Stimulated activated CD8-positive, alpha-beta memory T cell treated with anti-CD3 and anti-CD28 coated beads, Interleukin-7, amount 100 ng/mL, for 1 hour (primary cell): ENCODE measurements at places on chromosomes 3 and 15.

DNA sequence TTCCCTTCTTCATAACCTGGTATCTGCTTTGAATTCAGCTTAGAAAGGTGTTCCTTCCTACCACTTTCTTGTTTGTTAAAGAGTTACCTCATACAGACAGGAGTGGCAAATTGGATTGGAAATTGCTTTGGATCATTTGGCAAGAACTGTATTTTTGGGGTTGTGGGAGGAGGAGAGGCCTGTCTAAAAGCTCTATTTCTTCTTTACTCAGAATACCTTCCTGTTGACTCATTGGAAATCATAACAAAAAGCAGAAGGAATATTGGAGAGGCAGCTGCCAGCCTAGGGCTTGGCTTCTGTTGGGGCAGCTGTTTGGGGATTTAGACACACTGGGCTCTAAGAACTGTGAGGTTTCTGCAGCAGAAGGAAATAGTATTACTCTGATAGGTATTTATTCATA, 14.2 kb downstream of the IQGAP1 start:
- DNase-seq: no peak

DNA sequence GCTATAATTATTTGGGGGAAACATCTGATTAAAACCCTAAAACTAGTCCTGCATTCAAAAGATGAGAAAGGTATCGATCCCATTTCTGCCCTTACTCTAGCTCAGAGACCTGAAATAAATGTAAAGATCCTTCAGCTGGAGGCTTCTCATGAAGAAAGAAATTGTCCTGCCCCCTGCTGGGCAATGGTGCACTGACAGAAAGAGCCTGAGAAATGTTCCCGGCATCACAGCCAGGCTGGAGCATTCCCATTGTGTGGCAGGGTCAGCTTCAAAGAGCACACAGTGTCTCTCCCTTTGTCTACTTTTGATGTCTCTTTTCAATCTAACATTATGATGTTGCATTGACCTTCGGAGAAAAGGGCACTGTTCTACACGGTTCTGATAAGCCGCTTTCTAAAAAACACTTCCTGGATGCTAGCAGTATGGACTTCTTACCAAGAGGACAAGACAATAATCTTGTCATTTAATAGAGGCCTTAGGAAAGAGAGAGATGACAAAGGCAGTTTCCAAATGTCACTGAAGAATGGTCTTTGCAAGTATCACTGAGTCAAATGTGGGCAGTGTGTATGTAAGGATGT, 287.5 kb downstream of the MAGI1 start:
- DNase-seq: no peak

- DNase-seq: no peak
Observed at GRCh38 chr3:149777414-149778214, 14.7 kb downstream of the ANKUB1 start.

DNA sequence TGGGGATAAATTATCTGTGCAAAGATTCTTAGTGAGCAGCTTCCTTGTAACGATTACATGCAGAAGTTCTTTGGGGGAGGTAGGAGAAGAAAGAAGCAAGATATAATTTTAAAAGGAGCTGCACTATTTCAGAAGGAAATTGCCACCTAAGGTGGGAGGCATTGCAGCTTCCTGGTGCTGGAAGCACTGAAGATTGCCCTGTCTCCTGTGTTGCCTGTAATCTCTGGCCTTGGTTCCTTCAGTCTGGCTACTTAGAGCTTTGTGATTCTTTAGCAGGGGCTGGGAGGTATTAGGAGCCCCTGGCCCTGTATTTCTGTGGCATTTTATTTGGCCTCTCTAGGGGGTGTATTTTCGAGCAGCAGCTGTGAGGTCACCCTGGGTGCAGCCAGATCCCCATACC, 35.5 kb downstream of the CACNA2D3 start:
- DNase-seq: no peak

DNA sequence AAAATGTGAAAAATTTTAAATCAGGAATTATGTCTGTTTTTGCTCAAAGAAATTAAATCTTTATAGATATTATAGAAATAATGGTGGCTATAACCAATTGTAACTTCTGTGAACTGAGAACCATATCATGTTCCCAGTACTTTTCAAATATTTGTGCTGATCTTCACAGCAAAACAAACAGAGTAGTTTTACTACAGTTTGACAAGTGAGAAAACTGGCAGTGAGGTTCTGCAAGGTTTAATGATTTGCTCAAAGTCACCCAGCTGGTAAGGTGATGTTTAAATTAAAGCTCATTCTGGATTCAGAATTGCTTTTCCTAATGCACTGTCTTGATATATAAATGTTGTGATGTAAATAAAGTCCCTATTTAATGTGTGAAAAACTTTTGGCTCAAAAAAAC, 22.0 kb upstream of the SPTSSB start:
- no peak for DNase-seq

DNA sequence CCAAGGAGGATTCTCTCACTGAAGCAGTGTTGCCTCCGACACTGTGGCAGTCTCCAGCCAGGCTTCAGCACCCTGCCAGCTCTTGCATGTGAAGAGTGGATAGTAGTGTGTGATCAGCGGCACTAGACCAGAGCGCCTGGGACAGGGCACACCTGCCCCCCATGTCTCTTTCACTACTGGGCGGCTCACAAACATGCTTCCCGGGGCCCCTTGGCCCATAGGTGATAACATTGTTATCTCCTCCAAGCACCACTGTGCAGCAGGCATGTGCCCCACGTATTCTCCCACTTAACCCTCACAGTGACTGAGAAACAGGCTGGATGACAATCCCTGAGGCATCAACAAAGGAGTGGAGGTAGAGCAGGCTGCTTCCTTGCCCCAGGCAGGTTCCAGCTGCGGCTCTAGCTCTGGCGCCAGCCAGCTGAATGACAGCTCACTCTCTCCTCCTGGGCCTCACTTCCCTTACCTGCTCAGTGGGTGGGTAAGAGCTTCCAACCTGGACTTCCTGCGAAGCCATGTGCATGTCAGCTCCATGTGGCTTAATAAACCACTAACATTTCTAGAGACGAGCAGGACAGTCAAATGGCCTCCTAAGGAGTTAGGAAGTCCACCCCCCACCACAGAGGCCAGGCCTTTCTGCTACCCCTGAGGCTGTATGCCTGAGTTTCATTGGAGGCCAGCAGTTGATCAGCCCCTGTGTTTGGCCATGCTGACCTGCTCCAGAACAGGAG, 37.8 kb downstream of the KLF13 start:
- DNase-seq: no peak

DNA sequence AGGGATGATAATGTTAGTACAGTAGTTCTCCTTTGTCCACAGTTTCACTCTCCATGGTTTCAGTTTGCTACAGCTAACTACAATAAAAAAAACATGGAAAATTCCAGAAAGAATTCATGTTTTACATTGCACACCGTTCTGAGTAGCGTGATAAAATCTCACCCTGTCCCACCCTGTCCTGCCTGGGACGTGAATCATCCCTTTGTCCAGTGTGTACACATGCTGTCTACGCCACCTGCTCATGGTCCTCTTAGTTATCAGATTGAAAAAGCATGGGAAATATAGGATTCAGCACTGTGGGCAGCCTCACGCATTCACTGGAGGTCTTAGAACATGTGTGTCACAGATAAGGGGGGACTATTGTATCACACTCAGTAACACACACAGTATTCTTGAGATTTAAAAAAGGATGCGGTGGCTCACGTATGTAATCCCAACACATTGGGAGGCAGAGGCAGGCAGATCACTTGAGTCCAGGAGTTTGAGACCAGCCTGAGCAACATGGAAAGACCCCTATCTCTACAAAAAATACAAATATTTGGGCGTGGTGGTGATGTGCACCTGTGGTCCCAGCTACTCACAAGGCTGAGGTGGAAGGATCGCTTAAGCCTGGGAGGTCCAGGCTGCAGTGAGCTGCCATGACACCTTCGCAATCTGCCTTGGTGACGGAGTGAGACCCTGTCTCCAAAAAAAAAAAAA, 8.7 kb upstream of the FLNB start:
- DNase-seq: no peak

GRCh38 chr3:134655706-134656105, 4.9 kb upstream of the KY start:
- DNase-seq: no peak

GRCh38 chr3:175619369-175619768, 760.2 kb downstream of the NAALADL2 start:
- no peak for DNase-seq

- DNase-seq: no peak
Observed at GRCh38 chr3:133896002-133896761, 500 bp upstream of the RAB6B start.

DNA sequence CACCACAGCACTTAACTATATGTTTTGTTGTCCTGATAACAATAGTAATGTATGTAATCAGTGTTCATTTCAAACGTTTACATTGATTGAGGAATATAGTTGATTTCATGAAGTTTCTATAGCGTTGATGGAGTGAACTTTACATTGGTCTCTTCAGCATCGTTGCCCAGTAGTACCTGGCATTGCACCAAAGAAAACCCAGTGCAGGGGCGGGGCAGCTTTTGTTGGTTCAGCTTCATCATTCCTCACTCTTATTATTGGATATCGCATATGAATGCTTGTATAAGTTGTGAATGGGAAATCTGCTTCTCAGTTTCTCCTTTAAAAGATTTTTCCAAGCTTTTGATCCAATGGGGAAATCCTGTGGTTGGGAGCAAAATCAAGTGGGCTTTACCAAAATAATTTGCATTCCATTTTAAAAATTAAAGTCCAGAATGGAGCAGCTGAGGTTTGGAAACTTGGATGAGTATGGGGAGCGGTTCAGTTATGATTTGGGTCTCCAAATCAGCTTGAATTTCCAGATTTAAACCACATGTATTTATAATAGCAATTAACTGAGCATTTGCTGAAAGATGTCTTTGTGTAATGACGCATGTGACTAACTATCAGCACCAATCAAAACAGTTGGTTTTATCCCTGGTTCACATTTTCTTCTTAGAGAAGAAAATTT, 213.7 kb downstream of the ALCAM start:
- DNase-seq: no peak

GRCh38 chr3:24505691-24506550, 11.3 kb upstream of the THRB start:
- no peak for DNase-seq

- no peak for DNase-seq
Observed at GRCh38 chr15:75929799-75930565, 26.3 kb downstream of the FBXO22 start.

DNA sequence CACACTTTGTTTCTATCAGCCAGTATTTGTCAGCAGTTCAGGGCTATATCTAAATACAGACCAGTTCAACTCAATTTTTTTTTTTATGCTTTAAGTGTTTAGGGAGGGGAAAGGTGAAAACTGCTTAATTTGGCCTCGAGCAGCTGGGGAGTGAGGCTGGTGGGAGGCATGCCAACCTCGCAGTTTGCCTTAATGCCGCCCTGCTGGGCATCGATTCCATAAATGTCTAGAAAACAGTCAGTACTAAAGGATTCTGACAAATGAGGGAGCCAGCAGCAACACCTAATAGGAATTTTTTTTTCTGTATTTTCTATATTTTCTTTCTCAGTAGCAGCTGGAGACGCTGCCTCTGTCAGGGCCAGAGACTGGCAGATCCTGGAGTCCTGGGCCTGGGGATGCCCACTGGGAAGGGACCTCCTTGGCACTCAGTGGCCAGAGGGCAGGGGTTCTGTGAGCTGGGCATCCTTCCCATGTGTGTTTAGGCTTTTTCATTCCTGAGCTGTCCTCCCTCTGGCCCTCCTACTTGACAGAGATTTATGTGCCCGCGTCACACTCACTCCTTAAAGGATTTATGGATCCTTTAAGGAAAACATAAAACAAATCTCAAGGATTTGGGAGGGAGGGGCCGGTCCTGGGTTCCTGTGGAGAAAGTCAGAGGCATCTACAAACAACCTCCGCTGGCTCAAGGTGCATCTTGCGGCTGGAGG, 117.8 kb downstream of the WNT5A start:
- DNase-seq: no peak

DNA sequence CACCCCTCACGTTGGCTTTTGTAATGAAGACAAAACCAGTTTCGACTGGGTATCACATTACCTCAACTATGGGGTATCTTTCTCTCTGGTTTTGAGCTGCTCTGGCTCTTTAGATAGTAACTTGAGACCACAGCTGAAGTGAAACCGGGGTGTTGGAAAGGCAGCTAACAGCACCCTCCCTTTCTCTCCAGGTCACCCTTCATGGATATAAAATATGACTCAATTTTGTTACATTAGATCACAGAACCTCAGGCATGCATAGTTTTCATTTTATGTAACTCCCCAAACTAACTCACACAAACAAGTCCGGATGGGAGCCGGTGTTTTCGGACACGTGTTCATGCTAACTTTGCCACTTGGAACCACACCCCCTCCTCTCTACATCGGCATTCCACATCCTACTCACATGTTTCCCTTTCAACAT, 90.7 kb downstream of the NR2F2 start:
- DNase-seq: no peak

GRCh38 chr15:63833021-63833696, 589 bp downstream of the HERC1 start:
- no peak for DNase-seq
